ENCODE measurements at places on chromosomes 2 and 18.

DNA sequence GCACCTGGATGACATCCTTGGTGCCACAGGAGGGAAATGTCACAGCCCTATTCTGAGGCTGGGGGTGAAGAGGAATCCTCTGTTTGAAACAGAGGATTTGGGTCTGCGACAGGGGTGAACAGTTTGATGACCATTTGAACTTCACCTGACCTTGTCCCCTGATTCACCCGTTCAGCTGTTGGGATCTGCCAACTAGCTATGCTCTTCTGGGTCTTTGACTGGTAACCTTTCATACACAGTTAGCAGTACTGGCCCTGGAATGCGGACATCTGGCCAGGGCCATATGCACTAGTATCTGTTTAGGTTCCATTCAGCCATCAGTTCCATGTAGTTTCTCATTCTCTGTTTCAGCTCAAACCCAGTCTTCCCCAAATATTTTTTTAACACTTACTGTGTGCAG, 72.6 kb upstream of the MCFD2 start:
- no peak for DNase-seq

- no peak for DNase-seq
These were observed 2.6 kb upstream of the THUMPD2 start for GRCh38 chr2:39781697-39782096.

DNA sequence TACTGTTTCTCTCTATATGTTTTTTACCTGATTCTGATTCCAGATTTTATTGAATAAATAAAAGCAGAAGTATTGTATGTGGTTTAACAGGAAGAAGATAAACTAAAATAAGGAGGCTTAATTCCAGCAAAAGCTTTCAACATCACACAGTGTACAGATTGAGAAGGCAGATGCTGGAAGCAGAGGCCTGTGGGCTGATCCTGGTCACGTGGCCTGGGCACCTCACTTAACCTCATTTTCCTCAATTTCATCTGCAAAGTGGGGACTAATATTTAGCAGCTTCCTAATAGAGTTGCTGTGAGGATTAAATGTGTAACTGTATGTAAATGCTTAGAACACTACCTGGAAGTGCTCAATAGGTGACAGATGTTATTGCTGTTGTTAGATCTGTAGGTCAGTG, 58.0 kb downstream of the CDCA7 start:
- no peak for DNase-seq

DNA sequence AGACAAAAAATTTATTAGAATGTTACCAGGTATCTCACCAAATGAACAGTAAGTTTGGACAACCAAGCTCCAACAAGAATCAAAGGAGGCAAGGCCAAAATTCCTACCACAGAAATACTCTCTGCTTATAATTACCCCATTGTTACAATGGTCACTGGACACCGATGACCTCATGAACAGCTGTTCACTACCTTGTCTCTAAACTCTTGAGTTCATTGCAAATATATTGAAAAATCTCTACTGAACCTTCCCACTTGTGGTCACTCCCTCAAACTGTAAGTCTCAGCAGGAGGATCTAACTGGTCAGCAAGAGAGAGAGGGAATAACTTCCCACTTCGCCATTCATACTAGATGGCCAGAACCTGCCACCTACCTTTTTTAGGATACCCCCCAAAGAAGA, 50.0 kb downstream of the ERBB4 start:
- no peak for DNase-seq

- no peak for DNase-seq
These were observed 90.3 kb downstream of the SPATS2L start for GRCh38 chr2:200396781-200397242.

DNA sequence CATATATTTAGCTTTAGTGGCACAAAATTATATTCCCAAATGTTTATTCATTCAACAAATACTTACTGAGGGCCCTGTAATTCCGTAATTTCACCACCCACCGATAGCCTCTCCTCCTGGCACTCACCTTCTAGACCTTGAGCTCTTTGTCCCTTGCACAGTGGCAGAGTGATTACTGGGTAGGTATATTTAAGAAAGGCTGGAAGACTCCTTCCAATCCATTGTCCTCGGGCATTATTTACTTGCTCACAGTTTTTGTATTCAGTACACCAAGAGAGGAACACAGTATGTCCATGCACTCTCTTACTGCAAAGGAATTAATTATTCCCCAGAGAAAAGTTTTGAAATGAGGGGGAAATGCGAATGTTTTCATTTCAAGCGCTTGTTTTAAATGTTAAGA, 1.1 kb upstream of the CDCA7 start:
- no peak for DNase-seq

GRCh38 chr2:37642907-37643729, 28.3 kb downstream of the CDC42EP3 start:
- DNase-seq, result no peak
